T-helper 2 cell (primary cell): ENCODE measurements at places on chromosomes 13 and 19.

- no peak for DNase-seq
These were observed 12.8 kb downstream of the ZNF791 start for GRCh38 chr19:12623361-12624031.

GRCh38 chr19:5143471-5144411 is 174.8 kb downstream of the KDM4B start:
- DNase-seq, result no peak

DNA sequence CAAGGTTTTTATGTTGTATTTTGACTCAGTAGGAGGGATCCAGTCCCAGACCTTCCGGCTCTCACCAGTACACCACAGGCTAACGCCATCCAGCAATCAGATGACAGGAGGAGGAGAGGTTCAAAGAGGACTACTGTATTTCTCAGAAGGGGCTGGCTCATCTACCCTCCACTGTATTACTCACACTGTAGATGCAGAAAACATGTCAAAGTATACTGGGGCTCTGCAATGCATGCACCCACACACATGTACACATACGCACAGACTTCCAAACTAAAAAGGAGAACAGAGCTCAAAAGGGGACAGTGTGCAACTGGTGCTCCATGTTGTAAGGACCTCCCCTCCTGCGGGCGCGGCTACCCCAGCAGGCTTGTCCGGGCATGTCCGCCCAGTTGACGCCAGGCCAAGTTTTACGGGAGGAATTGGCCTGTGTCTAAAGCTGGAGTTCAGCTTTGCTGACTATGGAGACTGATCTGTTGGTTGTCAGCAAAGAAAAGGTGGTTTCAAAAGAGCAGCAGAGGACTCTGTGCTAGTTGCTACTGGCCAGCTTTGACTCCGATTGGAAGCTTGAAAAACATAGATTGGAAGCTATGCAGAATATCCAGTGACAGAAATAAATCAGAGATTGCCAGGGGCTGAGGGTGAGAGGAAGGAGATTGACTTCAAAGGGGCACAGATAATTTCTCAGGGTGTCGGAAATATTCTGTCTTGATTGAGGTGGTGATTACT is 314.2 kb downstream of the DLEU7 start:
- DNase-seq, result no peak

DNA sequence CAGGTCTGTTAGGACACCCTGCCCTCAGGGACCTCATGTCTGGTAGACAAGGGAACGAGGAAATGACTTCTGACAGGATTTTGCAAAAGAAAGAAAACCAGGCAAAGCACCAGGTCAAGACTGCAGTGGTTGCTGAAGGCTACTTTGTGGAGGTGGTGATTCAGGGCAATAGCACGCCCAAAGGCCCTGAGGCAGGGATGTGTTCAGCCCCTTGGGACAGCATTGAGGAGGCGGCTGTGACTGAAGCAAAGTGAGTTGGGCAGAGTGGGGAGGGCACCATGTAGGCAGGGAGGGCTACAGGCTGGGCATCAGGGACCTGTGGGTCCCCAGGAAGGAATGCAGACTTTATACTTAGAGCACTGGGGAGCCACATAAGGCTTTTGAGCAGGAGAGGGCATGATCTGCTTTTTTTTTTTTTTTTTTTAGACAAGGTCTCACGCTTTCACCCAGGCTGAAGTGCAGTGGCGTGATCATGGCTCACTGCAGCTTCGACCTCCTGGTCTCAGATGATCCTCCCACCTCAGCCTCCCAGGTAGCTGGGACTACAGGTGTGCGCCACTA is 10.8 kb upstream of the HOMER3 start:
- DNase-seq, result no peak

DNA sequence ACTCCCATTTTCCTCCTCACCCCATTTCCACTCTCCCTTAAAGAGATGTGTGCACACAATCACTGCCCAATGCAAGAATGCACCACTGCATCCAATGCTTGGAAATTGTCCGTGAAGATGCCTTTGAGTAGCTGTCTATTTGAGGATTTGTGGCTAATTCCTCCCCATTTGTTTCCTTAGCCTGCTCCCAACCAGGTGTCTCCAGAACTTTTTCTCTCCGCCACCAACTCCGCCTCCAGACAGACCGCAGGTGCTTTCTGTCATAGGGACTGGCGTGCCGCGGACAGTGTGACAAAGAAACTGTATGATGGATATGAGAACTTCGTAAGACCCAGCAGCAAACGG is 461 bp upstream of the TM9SF2 start:
- no peak for DNase-seq

DNA sequence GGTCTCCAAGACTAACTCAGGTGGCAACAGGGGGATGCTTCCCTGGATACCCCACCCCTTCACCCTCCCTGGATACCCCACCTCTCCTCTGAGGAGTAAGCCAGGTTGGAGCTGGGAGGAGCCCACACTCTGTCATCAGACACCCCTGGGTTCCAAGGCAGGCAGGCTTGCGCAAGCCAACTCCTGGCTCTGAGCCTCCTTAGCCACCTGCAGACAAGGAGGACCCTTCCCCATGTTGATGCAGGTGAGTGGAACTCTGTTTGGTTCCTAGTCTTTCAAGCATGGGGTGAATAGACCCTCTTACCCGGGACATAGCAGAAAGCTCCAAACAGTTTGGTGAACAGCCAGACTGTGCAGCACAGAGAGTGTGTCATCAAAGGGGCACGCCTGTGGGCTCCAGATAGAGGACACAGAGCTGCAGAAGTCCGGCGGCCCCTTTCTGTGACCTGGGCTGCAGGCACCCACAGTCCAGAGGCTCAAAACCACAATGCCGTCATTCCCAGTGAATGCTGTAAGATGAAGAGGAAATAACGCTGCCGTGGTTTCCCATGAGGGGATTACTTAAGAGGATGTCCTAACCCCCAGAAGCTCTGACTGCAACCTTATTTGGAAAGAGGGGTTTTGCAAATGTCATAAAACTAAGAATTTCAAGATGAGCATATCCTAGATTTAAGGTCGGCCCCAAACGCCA is 12.1 kb upstream of the HAS1 start:
- no peak for DNase-seq

GRCh38 chr13:52760077-52760476 is 20.5 kb upstream of the CNMD start:
- no peak for DNase-seq

GRCh38 chr19:38975214-38975860 is at the start of gene FBXO17:
Gene FBXO17, minus strand, starts transcription at chr19:38975742. Its CDS starts 25,423 bp downstream, at chr19:38950319.
- DNase-seq, result no peak

- no peak for DNase-seq
These were observed 46.8 kb downstream of the TSSK6 start for GRCh38 chr19:19468424-19469050.

- DNase-seq, result no peak
These were observed 604.0 kb upstream of the SLITRK6 start for GRCh38 chr13:86403181-86403580.

DNA sequence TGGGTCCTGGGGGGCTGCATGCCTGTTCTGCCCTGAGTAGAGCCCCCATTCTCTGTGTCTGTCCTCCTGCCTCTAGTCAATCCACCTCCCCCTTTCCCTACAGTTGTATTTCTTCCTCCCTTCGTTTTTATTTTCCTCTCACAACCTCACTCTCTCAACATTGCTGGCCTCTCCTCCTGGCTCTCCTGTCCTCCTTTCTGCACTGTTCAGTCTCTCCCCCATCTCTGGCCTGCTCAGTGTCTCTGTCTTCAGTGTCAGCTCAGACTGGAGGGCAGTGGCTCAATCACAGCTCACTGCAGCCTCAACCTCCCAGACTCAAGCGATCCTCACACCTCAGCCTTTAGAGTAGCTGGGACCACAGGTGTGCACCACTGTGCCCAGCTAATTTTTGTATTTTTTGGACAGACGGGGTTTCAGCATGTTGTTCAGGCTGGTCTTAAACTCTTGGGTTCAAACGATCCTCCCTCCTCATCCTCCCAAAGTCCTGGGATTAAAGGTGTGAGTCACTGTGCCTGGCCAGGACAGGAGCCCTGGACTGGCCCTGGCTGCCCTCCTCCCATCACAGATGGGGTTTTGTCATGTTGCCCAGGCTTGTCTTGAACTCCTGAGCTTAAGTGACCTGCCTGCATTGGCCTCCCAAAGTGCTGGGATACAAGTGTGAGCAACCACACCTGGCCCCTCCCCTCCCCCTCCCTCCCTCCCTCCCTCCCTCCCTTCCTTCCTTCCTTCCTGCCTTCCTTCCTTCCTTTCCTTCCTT is 32.0 kb upstream of the IGFL1 start:
- DNase-seq, result no peak

- DNase-seq, result no peak
These were observed 1328.2 kb downstream of the OLFM4 start for GRCh38 chr13:54356849-54357248.
